Thymus (tissue), 14 donors: ENCODE measurements at places on chromosomes 5 and 9. TPM values are rescaled to one million over a fixed set of nuclear protein-coding genes. Genes with fewer than 3 reads are reported as not detected.

GRCh38 chr9:116099821-116100220 lies 53.8 kb upstream of the PAPPA start:
- H3K4me1 ChIP-seq, result no peaks in the 10 kb centered on the region
- DNase-seq, result no peak
- H3K27me3 ChIP-seq, result no peaks in the 10 kb centered on the region
- no peaks in the 10 kb centered on the region for H3K36me3 ChIP-seq
- no peak overlapping the region for H3K4me3 ChIP-seq

Gene EPB41L4A
- total RNA-seq, result 4.8 TPM

GRCh38 chr5:59583151-59583809 lies 310.2 kb downstream of the PDE4D start:
- H3K36me3 ChIP-seq, result no peaks in the 10 kb centered on the region
- DNase-seq, result no peak
- no peak overlapping the region for H3K27ac ChIP-seq
- H3K4me3 ChIP-seq, result no peak overlapping the region

DNA sequence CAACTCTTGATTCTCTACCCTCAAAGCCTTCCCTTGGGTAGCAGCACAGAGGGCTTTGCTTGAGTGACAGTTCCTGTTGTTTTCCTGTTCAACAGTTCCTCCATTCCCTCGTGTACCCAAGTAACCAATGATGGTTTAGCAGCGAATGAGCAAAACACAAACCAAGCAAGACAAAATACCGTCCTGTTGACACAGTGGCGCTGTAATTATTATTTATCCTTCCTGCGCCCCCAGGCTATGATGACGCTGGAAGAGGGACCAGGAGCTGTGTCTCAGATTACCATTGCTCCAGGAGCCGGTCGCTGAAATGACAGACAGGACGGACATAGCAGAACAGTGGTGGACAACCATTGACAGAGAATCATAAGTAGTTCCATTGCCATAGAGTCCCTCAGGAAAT lies 154.8 kb downstream of the GADD45G start:
- no peaks in the 10 kb centered on the region for H3K36me3 ChIP-seq
- DNase-seq, result no peak
- no peaks in the 10 kb centered on the region for H3K4me1 ChIP-seq
- no peak overlapping the region for H3K27ac ChIP-seq
- no peak overlapping the region for H3K4me3 ChIP-seq

DNA sequence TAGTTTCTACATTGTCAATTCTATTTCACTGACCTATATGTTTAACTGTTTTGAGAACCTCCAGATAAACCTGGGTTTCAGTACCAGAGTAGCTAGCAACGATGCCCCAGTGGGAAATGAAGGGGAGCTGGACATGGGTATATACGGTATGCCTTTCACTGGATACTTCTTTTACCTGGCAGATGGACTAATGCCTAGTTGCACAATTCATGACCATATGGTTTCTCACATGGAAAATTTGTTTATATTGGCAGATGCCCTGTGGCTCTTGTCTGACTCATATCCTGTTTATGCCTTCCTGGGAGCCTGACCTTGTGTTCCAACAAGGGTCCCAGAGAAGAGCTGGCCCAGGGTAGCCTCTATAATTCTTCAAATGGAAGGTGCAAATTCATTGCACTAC lies 144.1 kb downstream of the MAT2B start:
- no peak overlapping the region for H3K27ac ChIP-seq
- no peak for DNase-seq
- H3K36me3 ChIP-seq, result no peaks in the 10 kb centered on the region
- H3K4me1 ChIP-seq, result no peaks in the 10 kb centered on the region
- no peaks in the 10 kb centered on the region for H3K27me3 ChIP-seq

Gene LURAP1L
- 1.4 TPM for total RNA-seq

- no peak overlapping the region for H3K27ac ChIP-seq
- H3K27me3 ChIP-seq, result peaks cover 40% of the 10 kb centered on the region
- H3K36me3 ChIP-seq, result no peaks in the 10 kb centered on the region
- no peak for DNase-seq
- peak overlapping the region; percentile 27 for H3K4me3 ChIP-seq
Measured at GRCh38 chr5:132226516-132227234, 978 bp downstream of the P4HA2 start.

DNA sequence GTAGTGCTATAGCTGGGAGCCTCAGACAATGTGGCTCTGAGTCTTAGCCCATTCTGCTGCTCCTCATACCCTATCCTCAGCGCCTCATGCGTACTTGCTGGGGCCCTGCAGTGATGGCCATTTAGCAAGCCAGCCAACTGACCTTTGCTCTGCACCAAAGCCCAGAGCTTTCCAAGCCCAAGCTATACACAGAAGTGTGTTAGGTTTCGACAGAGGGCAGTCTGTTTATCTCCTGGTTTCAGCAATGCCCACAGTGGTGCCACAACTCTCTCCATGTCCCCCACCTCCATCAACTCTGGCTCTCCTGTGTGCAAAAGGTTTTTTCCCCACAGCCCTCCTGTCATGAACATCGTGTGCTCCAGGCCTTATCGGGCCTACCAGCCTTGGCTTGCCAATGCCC lies 16.9 kb downstream of the GNG10 start:
- peaks cover 3% of the 10 kb centered on the region for H3K36me3 ChIP-seq
- DNase-seq, result no peak
- no peak overlapping the region for H3K27ac ChIP-seq
- no peaks in the 10 kb centered on the region for H3K4me1 ChIP-seq
- no peaks in the 10 kb centered on the region for H3K27me3 ChIP-seq
- H3K4me3 ChIP-seq, result no peak overlapping the region

DNA sequence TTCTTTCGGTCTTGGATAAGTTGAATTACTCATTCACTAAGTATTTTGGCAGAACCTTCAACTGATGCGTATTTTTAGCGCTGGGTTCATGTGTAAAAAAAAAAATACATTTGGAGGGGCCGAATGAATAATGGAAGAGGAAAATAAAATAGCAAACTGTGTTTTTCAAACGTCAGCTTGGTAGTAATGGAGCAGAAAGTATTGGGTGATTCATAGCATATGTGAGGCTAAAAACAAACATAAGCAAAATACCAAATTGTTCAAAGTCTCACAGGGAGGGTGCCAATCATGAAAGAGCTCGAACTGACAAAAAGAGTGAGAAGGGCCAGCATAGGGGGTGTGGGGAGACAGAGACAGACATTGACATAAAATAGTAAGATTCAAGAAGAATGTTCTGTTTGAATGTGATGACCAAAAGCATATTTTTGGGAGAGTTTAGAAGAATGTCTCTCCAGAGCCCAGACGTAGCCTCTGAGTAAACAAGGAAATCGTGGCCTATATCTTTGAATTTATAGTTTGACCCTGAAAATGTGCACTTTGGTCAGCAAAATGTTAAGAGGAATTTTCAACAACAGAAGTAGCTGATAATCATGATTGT lies 174.9 kb upstream of the HMHB1 start:
- no peaks in the 10 kb centered on the region for H3K36me3 ChIP-seq
- no peaks in the 10 kb centered on the region for H3K4me1 ChIP-seq
- no peak overlapping the region for H3K27ac ChIP-seq
- no peak for DNase-seq
- H3K4me3 ChIP-seq, result no peak overlapping the region

DNA sequence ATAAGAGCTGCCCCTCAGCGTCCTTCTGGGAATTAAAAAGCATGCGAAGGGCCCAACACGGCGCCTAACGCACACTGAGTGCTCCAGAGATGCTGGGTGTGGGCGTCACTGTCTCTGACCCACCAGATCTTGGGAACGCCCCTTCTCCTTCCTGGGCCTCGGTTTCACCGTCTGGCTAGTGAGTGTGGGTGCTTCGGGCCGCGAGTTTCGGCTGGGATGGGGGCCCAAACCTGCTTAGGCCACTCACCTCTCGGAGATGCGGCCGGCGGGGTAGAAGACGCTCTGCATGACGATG lies 3.7 kb downstream of the PIP5KL1 start:
- H3K4me1 ChIP-seq, result peaks cover 17% of the 10 kb centered on the region
- peaks cover 98% of the 10 kb centered on the region for H3K27me3 ChIP-seq
- no peak overlapping the region for H3K27ac ChIP-seq
- H3K36me3 ChIP-seq, result no peaks in the 10 kb centered on the region
- no peak for DNase-seq

DNA sequence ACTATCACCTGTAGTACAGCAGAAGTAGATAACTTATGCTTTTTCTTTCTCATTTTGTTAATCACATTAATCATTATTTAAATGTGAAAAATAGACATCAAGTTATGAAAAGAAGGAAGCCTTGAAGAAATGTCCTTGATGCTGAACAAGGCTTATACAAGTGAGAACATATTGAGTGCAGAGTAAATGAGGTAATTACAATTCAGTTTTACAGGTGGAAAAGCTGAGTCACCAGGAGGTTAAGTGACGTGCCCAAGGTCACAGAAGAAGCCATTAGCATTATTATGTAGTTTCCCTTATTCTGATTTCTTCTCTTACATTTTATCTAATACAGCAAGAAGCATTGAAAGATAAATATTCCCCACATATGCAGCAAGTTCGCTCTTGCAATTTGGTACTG lies 998.5 kb upstream of the CDH6 start:
- no peak overlapping the region for H3K27ac ChIP-seq
- H3K4me3 ChIP-seq, result no peak overlapping the region
- DNase-seq, result no peak
- no peaks in the 10 kb centered on the region for H3K4me1 ChIP-seq
- H3K36me3 ChIP-seq, result no peaks in the 10 kb centered on the region
- no peaks in the 10 kb centered on the region for H3K27me3 ChIP-seq

- no peaks in the 10 kb centered on the region for H3K36me3 ChIP-seq
- no peaks in the 10 kb centered on the region for H3K27me3 ChIP-seq
- DNase-seq, result no peak
- H3K27ac ChIP-seq, result no peak overlapping the region
- H3K4me1 ChIP-seq, result no peaks in the 10 kb centered on the region
- H3K4me3 ChIP-seq, result no peak overlapping the region
Measured at GRCh38 chr9:9846557-9846956, 766.2 kb downstream of the PTPRD start.

Gene ZFP62
- 41.1 TPM for total RNA-seq

DNA sequence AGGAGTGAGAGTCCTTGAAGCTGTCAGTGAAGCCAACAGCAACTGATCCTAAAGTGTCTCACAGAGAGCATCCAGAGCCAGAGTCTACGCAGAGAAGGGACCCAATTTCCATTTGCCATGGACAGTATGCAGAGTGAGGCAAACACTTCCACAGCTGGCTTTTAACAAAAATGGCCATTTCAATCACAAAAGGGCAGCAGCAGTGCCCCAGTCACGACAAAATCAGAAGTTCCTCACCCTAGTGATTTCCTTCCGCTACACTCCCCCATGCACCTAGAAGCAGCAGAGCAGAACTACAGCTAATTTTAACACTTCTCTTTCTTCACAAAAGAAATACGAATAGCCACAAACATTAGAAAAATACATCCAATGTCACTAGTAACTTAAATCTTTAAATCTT lies 27.9 kb downstream of the FBXW11 start:
- no peaks in the 10 kb centered on the region for H3K27me3 ChIP-seq
- DNase-seq, result no peak
- H3K4me1 ChIP-seq, result peaks cover 2% of the 10 kb centered on the region
- H3K4me3 ChIP-seq, result no peak overlapping the region
- no peak overlapping the region for H3K27ac ChIP-seq
- no peaks in the 10 kb centered on the region for H3K36me3 ChIP-seq

Gene SNX30
- total RNA-seq, result 4.8 TPM
